ENCODE measurements at places on chromosomes 13 and 19.

DNA sequence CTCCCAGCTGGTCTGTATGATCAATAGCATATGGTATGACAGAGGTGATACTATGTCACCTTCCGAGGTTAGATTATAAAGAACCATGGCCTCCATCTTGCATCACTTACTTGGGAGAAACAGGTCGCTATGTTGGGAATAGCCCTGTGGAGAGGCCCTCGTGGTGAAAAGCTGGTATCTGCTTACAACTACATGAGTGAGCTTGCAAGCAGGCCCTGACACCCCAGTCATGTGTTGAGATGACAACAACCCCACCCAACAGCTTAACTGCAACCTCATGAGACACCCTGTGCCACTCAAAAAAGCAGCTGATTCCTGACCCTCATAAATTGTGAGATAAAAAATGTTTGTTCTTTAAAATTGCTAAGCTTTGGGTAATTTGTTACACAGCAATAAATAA is 18.8 kb downstream of the MTRF1 start:
- DNase-seq, result no peak
- H3K4me1 ChIP-seq, result no peaks in the 10 kb centered on the region
- peaks cover 5% of the 10 kb centered on the region for H3K36me3 ChIP-seq
- H3K27ac ChIP-seq, result no peak overlapping the region
- no peak overlapping the region for H3K4me3 ChIP-seq
- no peaks in the 10 kb centered on the region for H3K27me3 ChIP-seq

DNA sequence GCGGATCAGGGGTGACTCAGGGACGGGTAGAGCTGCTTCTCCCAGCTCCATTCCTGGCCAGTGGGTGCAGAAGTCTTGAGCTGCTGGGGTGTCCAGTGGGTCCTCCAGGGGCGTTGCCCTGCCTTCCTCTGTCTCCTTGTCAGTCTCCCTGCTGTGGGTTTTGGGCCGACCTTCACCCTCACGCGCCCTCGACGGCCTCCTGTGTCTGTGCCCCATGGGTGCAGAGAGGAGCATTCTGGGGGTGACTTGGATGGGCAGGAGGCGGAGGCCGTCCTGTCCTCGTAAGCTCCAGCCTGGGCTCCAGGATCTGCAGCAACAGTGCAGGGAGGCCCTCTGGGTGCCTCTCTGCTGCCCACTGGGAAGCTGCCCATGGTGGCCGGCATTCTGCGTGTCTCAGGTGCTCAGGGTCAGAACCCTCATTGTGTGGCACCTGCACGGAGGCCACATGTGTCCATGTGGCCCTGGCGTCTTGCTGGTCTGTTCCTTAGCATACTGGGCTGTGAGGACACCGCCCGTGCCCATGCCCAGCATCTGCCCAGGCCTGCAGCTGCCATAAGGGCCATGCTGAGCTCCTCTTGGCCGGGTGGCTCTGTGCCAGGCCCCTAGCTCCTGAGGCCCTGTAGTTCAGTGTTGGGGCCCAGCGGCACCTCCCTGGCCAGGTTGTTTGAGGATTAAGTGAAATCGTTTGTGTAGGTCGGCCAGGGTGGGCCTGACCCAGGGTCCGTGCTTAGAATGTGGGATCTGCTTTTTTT is 17.3 kb downstream of the DOT1L start:
- DNase-seq, result no peak
- H3K36me3 ChIP-seq, result peaks cover 17% of the 10 kb centered on the region
- no peaks in the 10 kb centered on the region for H3K27me3 ChIP-seq
- no peak overlapping the region for H3K4me3 ChIP-seq
- H3K4me1 ChIP-seq, result peaks cover 3% of the 10 kb centered on the region
- H3K27ac ChIP-seq, result no peak overlapping the region

DNA sequence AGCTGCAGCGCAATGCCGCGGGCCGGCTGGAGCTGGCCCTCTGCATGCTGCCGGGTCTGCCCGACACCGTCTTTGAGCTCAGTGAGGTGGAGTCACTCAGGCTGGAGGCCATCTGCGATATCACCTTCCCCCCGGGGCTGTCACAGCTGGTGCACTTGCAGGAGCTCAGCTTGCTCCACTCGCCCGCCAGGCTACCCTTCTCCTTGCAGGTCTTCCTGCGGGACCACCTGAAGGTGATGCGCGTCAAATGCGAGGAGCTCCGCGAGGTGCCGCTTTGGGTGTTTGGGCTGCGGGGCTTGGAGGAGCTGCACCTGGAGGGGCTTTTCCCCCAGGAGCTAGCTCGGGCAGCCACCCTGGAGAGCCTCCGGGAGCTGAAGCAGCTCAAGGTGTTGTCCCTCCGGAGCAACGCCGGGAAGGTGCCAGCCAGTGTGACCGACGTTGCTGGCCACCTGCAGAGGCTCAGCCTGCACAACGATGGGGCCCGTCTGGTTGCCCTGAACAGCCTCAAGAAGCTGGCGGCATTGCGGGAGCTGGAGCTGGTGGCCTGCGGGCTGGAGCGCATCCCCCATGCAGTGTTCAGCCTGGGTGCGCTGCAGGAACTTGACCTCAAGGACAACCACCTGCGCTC is 3.8 kb upstream of the MAP2K7 start:
- peaks cover 16% of the 10 kb centered on the region for H3K4me1 ChIP-seq
- no peak for DNase-seq
- H3K27me3 ChIP-seq, result no peaks in the 10 kb centered on the region
- no peak overlapping the region for H3K4me3 ChIP-seq
- H3K27ac ChIP-seq, result no peak overlapping the region
- H3K36me3 ChIP-seq, result no peaks in the 10 kb centered on the region

DNA sequence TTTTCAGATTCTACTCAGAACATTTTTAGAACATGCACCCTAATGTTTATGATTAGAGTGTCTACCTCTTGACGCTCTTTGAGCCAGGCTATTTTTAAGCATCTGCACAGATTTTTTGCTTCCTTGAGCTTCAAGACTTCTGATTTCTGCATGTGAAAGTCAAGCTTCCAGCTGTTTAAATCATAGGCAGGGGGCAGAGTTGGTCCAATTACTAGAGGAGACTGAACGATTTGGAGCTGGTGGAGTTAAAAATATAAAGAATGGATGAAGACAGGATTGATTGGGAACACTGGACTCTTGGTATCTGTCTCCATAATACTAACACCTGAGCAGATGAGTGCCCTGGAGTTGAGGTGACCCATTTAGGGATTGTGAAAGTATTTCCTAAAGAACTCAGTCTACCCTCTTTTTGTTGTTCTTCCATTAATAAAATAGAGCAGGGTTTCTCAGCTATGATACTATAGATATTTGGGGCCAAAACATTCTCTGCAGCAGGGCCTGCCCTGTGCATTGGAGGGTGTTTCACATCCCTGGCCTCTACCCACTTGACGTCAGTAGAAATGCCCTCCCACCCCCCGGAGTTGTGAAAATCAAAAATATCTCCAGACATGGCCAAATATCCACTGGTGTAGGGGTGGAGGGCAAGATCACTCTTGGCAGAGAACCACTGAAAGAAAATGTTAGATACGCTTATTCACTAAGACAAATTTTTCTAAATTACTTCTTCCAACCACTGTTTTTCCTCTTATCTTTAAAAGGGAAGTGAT is 160.1 kb downstream of the COG6 start:
- H3K4me1 ChIP-seq, result no peaks in the 10 kb centered on the region
- H3K36me3 ChIP-seq, result no peaks in the 10 kb centered on the region
- H3K27me3 ChIP-seq, result no peaks in the 10 kb centered on the region
- H3K4me3 ChIP-seq, result no peak overlapping the region
- DNase-seq, result no peak

- H3K27ac ChIP-seq, result no peak overlapping the region
- H3K4me1 ChIP-seq, result no peaks in the 10 kb centered on the region
- DNase-seq, result no peak
- no peak overlapping the region for H3K4me3 ChIP-seq
- H3K36me3 ChIP-seq, result no peaks in the 10 kb centered on the region
- no peaks in the 10 kb centered on the region for H3K27me3 ChIP-seq
Observed at GRCh38 chr13:20331419-20331818, 99.3 kb upstream of the GJB6 start.

- no peaks in the 10 kb centered on the region for H3K27me3 ChIP-seq
- no peak overlapping the region for H3K4me3 ChIP-seq
- H3K27ac ChIP-seq, result no peak overlapping the region
- DNase-seq, result no peak
- H3K4me1 ChIP-seq, result no peaks in the 10 kb centered on the region
Observed at GRCh38 chr13:63481334-63481733, 2065.7 kb upstream of the PCDH20 start.

DNA sequence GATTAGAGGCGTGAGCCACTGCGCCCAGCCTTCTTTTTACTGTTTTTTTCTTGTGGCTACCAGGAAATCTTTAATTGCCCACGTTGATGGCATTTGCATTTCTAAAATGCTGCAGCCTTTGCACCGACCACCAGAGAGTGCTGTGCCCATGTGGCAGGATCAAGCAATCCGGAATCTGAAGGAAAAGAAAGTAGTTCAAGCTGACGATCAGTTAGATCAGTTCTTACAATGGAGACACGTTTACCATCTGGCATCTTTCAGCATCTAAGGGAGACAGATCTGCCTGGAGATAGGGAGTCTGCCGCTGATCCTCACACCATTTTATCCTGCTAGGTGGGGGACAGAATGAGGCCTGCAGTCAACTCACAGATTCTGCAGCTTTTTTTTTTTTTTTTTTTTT is 19.9 kb downstream of the TINCR start:
- H3K4me3 ChIP-seq, result no peak overlapping the region
- no peaks in the 10 kb centered on the region for H3K27me3 ChIP-seq
- no peak overlapping the region for H3K27ac ChIP-seq
- DNase-seq, result no peak
- H3K4me1 ChIP-seq, result no peaks in the 10 kb centered on the region

GRCh38 chr13:31184981-31185645 is 14.7 kb upstream of the B3GLCT start:
- DNase-seq, result no peak
- no peaks in the 10 kb centered on the region for H3K4me1 ChIP-seq
- H3K27me3 ChIP-seq, result no peaks in the 10 kb centered on the region
- H3K27ac ChIP-seq, result no peak overlapping the region
- no peaks in the 10 kb centered on the region for H3K36me3 ChIP-seq

- H3K4me3 ChIP-seq, result no peak overlapping the region
- no peaks in the 10 kb centered on the region for H3K4me1 ChIP-seq
- no peaks in the 10 kb centered on the region for H3K27me3 ChIP-seq
Observed at GRCh38 chr13:26015271-26016125, 36.3 kb downstream of the SHISA2 start.

DNA sequence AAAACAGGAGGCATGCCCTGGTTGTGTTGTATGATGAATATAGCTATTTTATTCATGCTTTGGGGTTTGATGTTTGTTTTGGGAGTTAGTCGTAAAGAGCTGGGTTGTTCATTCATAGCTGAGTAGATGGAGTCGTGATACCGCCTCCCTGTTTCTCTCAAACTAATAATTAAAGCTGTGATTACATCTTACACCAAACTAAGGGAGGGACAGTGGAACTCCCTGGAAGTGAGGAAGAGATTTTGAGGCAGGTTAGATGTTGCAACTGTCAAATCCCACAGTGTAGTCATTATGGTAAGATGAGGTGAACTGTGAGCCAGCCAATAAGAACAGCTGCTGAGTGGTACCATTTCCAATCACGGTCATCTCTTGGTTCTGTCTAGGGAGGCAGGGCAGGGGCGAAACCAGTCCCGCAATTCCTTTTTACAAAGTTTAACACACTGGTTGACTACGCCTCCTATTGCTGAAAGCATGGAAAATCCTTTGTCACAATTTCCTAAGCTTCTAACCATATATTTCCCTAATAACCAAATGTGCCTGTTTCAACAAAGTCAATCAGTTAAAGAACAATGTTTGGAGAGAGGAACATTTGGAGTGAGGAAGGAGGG is 207.6 kb upstream of the SERP2 start:
- H3K27ac ChIP-seq, result no peak overlapping the region
- H3K36me3 ChIP-seq, result no peaks in the 10 kb centered on the region
- no peaks in the 10 kb centered on the region for H3K4me1 ChIP-seq
- no peak overlapping the region for H3K4me3 ChIP-seq

GRCh38 chr13:44347949-44348348 is 25.7 kb upstream of the SERP2 start:
- no peak overlapping the region for H3K4me3 ChIP-seq
- no peaks in the 10 kb centered on the region for H3K4me1 ChIP-seq
- no peak overlapping the region for H3K27ac ChIP-seq
- DNase-seq, result no peak

- H3K4me3 ChIP-seq, result peak overlapping the region; percentile 97
- H3K4me1 ChIP-seq, result peaks cover 16% of the 10 kb centered on the region
- peak overlapping the region; percentile 94 for H3K27ac ChIP-seq
- no peaks in the 10 kb centered on the region for H3K27me3 ChIP-seq
- peak; percentile 32 for DNase-seq
Observed at GRCh38 chr19:13154241-13154778, 4.1 kb downstream of the IER2 start.

DNA sequence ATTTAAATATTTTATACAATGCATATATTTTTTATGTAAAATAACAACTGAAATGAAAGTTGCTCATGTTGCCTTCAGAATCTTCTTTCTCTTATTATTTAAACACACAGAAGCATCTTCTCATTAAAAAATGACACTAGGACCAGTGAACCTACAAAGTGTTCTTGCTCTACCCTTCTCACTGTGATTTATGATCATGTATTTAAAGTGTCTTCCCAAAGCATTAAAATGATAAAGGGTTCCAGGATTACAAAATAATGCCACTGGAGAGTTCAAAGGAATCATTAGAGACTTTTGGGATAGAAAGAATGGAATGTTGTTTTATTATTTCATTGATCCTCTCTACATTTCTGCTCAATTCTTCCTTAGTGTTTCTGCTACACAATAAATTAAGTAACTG is 643.6 kb upstream of the SLITRK1 start:
- no peak overlapping the region for H3K4me3 ChIP-seq
- no peak overlapping the region for H3K27ac ChIP-seq
- H3K27me3 ChIP-seq, result no peaks in the 10 kb centered on the region
- H3K36me3 ChIP-seq, result no peaks in the 10 kb centered on the region

GRCh38 chr13:112781881-112782361 is 92.1 kb downstream of the ATP11A start:
- peaks cover 9% of the 10 kb centered on the region for H3K36me3 ChIP-seq
- DNase-seq, result no peak
- no peaks in the 10 kb centered on the region for H3K4me1 ChIP-seq
- no peak overlapping the region for H3K4me3 ChIP-seq

DNA sequence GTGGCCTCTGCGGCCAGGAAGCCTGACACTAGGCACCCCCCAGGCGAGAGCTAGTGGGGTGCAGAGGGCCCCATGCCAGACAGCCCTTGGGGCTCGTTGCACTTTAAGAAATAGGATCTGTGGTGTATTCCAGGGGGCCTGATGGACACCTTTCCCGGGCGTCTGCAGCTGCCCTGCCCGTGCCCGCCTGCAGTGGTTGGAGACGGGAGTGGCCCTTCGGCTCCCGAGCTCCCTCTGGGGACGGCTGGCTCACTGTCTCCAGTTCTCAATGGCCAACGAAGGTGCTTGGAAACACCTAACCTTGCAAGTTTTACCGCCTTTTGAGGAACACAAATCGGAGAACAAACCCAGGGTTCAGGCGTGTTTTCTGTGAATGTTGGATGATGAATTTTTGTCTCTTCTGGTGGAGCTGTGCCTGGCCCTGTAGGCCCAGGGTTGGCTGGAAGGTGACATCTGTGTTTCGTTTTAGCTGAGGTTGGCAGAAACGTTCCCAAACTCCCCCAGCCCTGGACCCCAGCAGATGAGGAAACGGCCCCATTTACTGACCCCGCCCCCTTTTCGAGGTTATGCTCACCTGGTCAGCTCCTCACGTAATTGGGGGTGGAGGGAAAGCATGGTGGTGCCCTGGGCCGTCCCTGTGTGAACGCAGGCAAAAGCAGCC is 17.4 kb upstream of the NPAS1 start:
- H3K4me1 ChIP-seq, result no peaks in the 10 kb centered on the region
- no peaks in the 10 kb centered on the region for H3K27me3 ChIP-seq
- no peak for DNase-seq
- peaks cover 33% of the 10 kb centered on the region for H3K36me3 ChIP-seq

All from effector memory CD4-positive, alpha-beta T cell (primary cell).